ENCODE measurements at places on chromosomes 5 and 9. TPM values are rescaled to one million over a fixed set of nuclear protein-coding genes. Genes with fewer than 3 reads are reported as not detected.

SMIM33 gene
- not detected for total RNA-seq

- DNase-seq = no peak
Observed at GRCh38 chr5:148515460-148515859, 131.7 kb downstream of the FBXO38 start.

SPATA31D4 gene
- total RNA-seq = not detected

CCL21 gene
- not detected for total RNA-seq

DNA sequence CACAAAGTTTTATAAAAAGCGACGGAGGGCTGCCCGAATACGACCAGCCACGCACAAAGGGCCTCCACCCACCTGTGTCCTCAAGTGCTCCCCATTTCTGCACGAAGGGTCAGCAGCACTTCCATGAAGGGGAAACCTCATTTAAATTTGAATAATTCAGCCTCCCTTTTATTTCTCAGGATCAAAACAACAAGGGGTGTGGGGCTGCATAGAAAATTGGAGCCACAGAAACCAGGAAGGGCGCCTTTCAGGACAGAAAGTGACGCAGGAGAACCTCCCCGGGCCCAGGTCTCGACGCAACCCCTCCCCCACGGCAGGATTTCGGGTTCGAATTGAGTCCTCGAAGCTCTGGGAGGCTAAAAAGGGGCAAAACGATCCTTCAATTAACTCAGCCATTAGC is 2.1 kb downstream of the NRARP start:
- no peak for DNase-seq

CDH9 gene
- not detected for total RNA-seq

DNA sequence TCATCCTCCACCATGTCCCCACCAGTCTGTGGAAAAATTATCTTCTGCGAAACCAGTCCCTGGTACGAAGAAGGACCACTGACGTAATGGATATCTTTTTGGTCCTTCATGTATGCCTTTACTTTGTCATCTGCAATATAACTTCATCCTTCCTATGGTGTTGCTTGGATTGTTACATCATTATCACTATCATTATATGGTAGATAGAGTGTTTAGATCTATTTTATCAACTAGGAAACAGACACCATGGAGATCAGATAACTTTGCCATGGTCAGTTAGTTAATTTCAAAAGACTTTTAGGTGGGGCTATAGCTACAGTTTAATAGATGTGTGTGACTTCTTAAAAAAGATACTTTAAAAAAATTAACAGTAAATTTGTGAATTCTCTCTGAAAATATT is 23.8 kb upstream of the CAMLG start:
- DNase-seq = no peak

DNA sequence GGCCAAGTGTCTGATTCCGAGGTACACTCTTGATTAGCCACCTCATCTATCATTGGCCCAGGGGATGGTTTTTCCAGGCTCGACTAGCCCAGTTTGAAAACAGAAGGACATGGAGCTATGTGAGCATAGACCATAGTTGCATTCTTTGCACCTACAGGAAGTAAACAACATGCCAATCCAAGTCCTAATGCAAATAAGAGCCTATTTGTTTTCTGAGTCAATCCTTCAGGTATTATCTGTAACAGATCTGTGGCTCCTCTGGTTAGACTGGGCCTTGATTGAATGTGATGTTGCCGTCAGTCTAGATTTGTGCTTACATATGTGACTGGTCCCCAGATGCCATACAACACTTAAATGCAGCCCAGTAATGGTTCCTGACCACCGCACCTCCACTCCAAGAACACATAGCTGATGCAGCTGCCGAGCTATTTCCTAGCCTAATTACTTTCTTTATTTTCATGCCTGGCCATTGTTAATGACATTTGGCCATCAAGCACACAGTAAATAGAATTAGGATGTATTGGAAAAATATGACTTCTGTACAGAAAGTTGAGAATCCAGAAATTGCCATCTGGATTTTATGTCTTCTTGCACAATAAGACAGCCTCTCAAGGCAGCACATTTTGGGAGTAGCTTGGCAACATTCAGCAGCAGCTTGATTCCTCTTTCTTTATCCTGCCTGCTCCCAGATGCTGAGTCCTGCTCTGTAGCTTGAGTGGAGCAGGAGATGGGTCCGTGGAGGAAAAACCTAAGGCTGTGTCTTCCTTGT is 29.5 kb upstream of the ARHGAP26 start:
- no peak for DNase-seq

DNA sequence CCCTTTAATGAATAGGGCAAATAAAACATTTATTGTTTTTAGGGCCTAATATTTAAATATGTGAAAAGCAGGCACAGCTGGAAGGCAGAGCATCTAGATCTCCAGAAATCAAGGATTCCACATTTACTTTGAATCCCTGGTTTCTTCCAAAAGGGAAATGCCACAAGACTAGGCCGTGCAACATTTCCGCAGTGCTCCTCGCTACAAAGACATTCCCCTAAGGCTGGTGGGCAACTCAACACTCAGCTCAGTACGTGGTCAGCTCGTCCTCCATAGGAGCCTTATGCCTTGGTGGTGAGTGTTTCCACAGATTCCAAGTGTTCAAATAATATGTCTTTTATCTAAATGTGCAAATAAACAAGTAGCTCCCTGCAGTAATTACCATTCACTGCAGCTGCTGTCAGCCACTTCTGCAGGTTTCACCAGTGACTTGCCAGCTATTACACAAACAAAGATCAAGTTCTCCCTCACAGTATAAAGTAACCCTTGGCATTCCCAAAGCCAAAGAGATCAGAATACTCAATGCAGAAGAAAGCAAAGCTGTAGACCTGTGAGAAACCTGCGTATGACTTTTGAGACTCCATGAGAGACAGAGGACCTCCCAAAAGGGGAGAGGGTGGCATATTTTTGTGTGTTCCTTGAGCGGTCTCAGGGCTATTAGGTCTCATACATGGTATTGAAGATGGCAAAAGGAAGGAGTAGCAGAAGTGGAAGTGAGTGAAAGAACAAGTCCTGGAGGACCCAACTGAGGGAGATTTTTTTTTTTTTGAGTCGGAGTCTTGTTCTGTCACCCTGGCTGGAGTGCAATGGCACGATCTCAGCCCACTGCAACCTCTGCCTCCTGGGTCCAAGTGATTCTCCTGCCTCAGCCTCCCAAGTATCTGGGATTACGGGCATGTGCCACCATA is 38.0 kb upstream of the TENT2 start:
- DNase-seq = no peak

DNA sequence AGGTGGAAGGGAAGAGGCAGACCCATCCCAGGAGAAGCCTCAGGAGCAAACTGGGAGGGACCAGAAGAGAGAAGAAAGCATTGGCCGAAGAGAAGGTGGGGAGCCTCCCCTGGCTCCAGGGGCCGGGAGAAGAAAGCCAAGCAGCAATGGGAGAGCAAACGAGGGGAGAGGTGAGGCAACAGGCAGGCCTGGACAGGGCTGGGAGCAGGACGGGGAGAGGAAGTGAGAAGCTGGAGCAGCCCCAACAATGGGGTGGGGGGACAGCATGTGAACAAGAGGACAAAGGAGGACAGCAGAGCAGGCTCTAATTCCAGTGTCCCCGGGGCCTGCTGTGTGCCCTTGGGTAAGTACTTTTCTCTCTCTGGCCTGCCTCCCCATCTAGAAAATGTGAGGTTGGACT is 115.3 kb downstream of the PSD2 start:
- DNase-seq = no peak

GRCh38 chr5:157563929-157564716 is 11.5 kb downstream of the ADAM19 start:
- DNase-seq = no peak

DNA sequence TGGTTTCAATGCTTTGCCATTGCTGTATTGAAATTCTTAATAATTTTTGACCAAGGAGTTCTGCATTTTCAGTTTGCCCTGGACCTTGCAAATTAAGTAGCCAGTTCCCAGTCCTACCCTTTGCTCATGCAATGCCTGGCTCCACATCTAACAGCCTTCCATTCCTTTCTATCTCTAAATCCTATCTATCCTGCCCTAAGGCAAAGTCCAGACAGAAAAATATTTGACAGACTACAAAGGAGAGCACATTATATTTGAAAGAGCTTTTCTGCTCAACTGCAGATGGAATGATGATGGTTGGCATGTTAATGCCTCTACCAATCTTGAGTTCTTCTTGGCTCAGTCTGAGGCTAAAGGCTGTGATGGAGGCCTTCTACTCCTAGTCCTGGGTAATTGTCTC is 15.5 kb downstream of the SLC22A4 start:
- no peak for DNase-seq

- no peak for DNase-seq
Observed at GRCh38 chr9:121494192-121494591, 5.5 kb downstream of the GGTA1 start.

PKD2L2 gene
- not detected for total RNA-seq

GRCh38 chr9:95753762-95754465 is 121.6 kb upstream of the ERCC6L2 start:
- DNase-seq = no peak

- peak; percentile 20 for DNase-seq
Observed at GRCh38 chr9:126375386-126375785, 48.8 kb downstream of the MVB12B start.

- DNase-seq = no peak
Observed at GRCh38 chr5:91885291-91886265, 502.5 kb upstream of the ARRDC3 start.

DNA sequence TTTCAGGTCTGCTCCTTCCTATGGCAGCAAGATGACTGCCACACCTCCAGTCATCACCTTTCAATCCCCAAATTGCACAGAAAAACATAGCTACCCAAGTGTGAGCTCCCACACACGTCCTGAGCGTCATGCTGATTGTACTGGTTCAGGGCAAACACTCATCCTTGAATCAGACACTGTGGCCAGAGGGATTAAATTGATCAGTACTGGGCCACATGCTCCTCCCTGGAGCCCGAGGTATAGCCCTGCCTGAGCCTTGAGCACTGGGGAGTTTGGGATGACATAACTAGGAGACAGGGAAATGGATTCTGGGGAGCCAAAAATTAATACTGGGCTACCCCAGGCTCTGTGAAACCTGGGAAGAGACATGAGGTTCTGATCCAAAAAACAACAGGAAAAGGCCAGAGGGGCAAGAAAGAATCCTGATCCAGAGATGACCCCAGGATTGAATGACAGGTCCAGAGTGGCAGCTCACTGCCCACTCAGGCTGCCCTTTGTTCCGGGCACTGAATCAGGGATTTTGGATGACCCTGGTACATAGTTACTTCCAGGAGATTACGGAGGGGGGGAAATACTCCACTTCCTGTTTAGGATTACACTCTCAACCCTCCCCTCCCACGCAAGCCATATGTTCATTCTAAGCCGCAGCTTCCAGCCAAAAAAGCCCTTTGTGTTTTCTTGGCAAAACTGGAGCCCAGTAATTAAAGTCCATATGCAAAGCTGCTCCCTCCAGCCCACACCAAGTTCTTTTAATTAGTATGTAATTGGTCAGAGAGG is 141.6 kb upstream of the SPRY4 start:
- DNase-seq = peak; percentile 74

Measured in IMR-90 (cell line).